NK-92 treated with Interleukin-12 subunit alpha and Interleukin-12 subunit beta, amount 100 ng/mL, for 24 hours (cell line): ENCODE measurements at places on chromosomes 1 and 21.

- no peak for DNase-seq
These were observed 80.9 kb upstream of the KIAA0040 start for GRCh38 chr1:175273376-175274031.

DNA sequence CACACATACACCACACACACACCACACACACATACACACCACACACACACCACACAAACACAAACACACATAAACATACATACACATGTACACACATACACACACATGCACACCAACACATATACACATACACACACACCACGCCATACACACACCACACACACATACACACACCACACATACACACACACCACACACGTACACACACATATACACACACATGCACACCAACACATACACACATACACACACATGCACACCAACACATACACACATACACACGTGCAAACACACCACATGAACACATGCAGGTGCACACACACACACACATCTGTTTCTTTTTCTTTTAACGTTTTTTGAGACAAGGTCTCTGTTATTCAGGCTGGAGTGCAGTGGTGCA, 41.0 kb upstream of the SLC45A1 start:
- no peak for DNase-seq

- DNase-seq, result no peak
These were observed 25.6 kb downstream of the ZYG11B start for GRCh38 chr1:52751589-52752483.

GRCh38 chr1:197980457-197980856, 63.3 kb downstream of the LHX9 start:
- DNase-seq, result no peak
